ENCODE measurements at places on chromosomes 11 and 22.

- no peak for DNase-seq
Measured at GRCh38 chr11:1597331-1597993, 632 bp downstream of the KRTAP5-2 start.

- no peak for DNase-seq
Measured at GRCh38 chr11:35721651-35722282, 59.2 kb downstream of the TRIM44 start.

- no peak for DNase-seq
Measured at GRCh38 chr22:29003975-29004646, 57.5 kb downstream of the C22orf31 start.

GRCh38 chr22:42742940-42743339, 22.3 kb upstream of the A4GALT start:
- DNase-seq, result no peak

DNA sequence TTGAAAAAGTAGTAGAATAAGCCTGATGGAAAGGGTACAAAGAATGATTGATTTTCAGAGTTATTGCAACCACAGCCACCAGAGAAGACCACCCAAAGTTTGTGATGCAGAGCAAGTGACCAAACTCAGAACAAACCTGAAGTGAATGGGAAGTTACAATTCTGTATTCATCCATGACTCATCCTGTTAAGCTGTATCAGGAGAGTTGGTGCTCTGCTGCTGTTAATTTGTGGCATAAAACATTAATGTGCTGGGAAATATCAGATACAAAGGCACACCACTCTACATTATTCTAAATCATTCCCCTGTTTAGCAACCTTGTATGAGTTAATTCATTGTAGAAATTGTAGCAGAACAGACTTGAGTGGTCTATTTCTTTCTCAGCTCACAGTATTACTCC, 19.6 kb upstream of the PDGFD start:
- DNase-seq, result no peak

DNA sequence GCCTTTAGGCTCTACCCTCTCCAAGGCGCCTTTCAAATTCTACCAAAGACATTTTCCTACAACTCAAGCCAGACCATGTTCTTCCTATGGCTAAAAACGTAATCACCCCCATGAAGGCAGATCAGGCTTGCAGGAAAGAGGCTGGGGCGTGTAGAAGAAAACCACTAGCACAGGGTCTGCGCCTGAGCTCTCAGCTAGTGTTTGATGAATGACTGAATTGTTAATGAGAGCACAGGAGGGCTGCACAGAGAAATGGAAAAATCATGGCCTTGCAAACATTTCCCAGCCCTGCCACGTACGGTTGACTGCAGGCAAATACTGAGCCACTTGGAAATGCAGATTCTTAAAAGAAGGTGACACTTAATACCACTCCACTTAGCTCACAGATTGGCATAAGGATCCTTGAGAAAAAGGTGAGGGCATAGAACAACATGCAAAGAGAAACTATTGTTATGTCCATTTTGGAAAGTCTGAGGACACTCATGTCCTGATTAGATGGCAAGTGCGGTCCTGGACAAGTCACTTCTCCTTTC, 148.6 kb downstream of the NXPE2 start:
- no peak for DNase-seq

DNA sequence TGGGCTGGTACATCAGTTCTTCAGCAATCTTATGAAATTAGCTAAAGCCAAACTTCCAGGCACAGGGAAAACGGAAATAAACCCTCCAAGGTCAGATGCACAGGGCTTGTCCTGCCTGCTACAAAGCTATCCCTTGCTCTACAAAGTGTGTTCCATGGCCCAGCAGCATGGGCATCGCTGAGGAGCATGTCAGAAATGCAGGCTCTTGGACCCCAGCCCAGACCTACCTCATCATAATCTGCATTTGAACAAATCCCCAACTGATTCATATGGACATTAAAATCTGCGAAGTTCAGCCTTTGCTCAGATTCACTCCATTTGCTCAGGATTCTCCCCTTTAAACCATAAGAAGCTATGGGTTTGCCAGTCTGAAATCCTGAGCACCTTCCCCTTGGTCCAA, 129.7 kb upstream of the CSNK2A3 start:
- DNase-seq, result no peak

DNA sequence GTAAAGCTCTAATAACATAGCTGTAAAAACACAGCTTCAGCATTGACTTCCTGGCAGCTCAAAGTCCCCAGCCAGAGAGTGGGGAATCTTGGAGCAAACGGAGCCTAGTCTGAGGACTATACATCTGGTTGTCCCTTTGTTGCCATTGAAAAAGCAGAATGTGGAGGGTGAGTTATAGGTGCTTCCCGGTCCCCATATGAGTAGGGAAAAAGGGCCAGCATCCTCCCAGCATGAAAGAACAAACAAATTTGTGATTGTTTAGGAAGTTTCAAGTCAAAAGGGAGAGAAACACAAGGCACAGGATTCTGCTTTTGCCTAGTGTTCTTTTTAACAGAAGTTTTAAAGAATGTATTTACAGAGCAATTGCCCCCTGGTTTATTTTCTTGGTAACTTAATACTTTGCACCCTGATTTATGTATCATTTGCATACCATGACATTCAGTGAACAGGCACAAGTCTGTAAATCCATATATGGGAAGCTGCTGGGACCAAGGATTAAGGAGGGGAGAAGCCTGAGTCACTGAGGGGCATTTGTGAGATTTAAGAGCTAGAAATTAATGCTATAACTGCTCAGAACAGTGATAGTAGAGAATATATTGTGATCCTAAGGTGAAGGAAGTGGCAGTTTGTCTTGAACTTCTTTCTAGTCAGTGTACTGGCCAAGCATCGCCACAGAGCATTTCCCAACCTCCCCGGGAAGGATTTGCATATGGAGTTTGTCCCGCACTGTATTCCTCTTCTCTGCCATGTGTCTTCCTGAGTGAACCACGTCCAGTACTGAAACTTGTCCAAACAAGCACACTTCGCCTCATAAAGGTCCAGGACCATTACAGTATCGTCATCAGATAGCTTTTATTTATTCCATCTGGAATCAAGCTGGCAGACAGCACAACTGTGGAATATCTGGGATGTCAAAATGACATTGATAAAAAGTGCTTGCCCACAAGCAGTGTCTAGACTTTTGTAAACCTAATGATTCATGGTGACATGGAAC, 103.0 kb downstream of the DBX1 start:
- DNase-seq, result no peak

- DNase-seq, result peak; percentile 53
Measured at GRCh38 chr11:64449381-64450167, 90.6 kb downstream of the RPS6KA4 start.

GRCh38 chr11:17369094-17369493, 17.5 kb downstream of the NCR3LG1 start:
- DNase-seq, result no peak

DNA sequence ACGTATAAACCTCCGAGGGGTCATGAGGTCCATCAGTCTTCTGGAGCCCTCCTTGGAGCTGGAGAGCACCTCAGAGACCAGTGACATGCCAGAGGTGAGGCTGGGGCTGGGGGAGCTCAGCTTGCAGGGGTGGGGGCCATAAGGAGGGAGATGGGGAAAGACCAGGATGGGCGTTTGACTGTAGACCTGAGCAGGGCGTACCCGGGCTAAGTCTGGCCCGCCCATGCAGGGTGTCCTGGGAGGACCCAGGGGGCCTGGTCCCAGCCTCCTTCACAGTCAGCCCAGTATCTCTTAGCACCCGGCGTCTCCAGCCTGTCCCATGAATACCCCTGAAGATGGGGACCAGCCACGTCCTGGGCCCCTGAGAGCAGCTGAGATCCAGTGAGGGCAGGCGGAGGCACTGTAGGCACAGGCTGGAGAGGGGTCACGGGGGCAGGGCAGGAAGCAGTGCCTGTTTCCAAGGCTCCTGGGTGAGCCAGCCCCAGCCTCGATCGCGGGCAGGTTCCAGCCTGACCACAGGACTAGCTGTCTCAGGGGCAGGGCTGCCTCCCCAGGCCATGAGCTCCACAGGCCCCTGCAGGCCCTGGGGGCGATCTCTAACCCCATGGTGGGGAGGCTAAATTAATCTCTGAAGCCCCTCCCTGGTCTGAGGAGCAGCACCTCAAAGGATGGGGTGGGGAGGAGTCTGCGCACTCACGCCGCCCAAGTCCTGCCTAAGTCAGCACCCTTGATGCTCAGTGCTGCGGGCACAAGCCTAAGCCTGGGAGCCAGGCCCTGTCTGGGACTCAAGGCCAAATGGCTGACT, 7.1 kb downstream of the SSH3 start:
- no peak for DNase-seq

GRCh38 chr11:118746988-118747585, 43.9 kb downstream of the DDX6 start:
- DNase-seq, result no peak

- DNase-seq, result no peak
Measured at GRCh38 chr11:47987310-47987709, 7.0 kb downstream of the PTPRJ start.

DNA sequence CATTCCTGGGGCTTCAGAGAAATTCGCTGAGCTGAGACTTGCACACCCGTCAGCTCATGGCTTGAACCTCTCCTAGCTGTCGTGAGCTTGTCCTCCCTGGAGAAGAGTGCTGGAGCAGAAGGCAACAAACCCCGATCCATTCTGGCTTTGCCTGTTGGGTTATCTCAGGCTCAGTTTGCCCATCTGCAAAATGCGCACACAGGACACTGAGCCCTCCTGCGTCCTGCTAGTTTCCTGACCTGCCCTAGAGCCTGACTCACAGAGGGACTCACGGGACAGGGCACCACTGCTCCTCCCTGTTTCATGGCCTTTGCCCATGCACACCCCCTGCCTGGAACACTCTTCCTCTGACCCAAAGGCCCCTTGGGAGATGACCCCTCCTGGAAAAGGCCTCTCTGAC, 365.0 kb downstream of the MN1 start:
- DNase-seq, result no peak
